ENCODE measurements at places on chromosomes 2 and 18.
A peak's percentile ranks its signal among the peaks of the same experiment; 100 is the strongest.

GRCh38 chr18:31744321-31745067 is 16.2 kb downstream of the SLC25A52 start:
- DNase-seq, result no peak

DNA sequence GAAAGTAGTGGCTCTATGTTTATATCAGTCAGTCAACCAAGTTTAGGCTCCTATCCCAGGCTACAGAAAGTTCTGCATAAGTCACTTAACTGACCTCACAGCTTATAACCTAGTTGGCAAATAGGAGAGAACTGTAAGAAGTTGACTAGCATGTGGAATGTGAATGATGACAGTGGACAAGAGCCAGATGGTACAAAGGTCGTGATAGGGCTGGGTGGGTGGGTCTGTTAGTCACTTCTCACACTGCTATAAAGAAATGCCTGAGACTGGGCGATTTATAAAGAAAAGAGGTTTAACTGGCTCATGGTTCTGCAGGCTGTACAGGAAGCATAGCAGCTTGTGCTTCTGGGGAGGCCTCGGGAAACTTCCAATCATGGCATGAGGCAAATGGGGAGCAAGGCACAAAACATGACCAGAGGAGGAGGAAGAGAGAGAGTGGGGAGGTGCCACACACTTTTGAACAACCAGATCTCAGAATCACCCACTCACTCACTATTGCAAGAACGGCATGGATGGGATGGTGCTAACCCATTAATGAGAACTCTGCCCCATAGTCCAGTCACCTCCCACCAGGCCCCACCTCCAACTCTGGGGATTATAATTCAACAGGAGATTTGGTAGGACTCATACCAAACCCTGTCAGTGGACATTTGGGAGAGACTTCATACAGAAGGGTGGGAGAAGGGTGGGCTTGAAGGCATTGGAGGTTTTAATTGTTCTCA is 68.8 kb downstream of the LTBP1 start:
- DNase-seq, result no peak

- no peak for DNase-seq
Measured at GRCh38 chr2:44351676-44352075, 9.6 kb downstream of the PREPL start.

GRCh38 chr2:118943286-118943685 is 1.3 kb downstream of the MARCO start:
- no peak for DNase-seq

DNA sequence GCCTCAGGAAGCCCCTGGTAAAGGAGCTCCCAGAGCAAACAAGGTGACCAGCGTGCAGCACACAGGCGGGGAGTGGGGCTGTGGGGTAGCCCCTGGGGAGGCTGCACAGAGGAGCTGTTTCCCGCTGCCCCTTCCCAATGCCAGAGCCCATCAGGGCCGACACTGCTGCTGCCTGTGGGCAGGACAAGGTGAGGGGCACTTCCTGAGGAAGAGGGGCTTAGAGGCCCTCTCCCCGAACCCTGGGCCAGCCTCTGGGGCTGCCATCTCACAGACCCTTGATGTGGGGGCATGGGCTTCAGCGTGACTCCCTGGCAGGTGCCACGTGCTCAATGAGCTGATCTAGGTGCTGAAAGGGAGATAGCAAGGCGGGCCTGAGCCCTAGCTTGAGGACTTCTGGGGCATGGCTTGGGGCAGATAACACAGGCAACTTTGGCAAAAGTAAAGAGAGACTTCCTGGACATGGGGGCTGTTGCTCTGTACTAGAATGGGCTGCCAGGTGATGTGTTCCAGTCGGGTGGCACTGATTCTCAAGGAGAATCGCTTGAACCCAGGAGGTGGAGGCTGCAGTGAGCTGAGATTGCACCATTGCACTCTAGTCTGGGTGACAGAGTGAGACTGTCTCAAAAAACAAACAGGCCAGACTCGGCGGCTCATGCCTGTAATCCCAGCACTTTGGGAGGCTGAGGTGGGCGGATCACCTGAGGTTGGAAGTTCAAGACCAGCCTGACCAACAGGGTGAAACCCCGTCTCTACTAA is 9.9 kb upstream of the KLF11 start:
- no peak for DNase-seq

GRCh38 chr2:113175736-113176695 is 2.2 kb downstream of the PSD4 start:
- DNase-seq, result no peak

GRCh38 chr2:190653931-190654330 is 5.0 kb downstream of the NAB1 start:
- DNase-seq, result no peak

DNA sequence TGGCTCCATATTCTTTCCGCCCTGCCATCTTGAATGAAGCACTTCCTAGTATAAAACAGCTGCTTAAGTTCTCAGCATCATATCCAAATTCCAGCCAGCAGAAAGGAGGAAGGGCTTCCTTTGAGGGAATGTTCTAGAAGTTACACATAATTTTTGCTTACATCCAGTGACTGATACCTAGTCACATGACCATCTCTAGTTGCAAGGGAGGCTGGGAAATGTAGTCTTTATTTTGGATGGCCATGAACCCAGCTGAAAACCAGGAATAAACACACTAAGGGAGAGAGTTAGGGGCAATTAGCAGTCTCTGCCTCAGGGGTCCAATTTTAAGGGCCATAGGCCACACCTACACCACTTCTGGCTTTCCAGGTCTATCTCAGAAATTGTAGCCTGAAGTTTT is 57.8 kb upstream of the LMAN1 start:
- no peak for DNase-seq

DNA sequence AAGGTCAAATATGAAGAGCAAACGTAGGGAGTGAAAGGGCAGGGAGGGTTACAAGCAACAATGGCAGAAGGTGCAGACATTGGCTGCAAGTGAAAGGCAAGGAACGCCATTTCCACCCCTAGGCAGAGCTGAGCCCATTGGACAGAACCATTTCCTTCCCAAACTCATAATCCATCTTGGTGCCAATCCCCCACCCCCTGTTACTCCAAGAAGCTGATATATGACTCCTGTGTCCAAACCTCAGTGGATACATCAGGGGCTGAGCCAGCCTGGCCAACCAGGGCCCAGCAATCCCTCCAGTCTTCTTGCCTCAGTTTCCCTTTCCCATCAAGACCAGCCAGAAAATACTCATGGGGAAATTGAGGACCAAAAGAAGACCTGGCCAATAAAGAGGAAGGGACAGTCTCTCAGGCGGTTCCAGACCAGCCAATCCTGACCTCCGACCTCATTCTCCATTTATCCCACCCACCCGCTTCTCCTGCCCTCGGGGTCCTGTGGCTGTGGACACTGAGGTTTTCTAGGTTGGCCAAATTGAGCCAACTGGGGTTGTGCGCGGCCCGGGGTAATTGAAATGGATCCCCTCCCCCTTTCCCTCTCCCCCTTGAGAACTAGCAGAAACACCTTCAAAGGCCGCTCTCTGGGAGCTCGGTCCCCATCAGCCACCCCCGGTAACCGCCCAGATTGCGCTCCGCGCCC is 24.8 kb downstream of the TNS1 start:
- DNase-seq, result no peak

DNA sequence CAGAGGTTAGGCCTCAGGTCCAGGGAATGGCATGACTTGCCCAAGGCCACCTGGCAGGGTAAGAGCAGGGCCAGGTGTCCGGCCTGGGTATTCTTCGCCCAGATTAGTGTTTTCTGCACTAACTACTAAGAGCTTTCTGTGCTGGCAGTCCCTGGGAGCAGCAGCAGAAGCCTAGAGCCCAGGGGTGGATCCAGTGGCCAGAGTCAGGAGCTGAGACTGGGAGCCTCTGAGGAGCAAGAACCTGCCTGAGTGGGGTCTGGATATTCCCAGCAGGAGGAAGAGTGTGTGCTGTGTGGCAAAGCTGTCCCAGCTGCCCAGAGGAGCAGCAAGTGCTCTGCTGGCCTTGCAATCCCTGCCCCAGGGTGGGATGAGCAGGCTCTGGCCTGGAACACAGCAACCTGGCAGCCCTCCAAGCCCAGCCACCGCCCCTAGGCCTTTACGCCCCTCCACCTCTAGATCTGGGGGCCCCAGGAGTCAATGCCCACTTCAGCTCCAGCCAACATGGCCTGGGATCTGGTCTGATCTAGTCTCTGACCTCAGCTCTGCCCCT is 30.7 kb upstream of the GPAT2 start:
- no peak for DNase-seq

DNA sequence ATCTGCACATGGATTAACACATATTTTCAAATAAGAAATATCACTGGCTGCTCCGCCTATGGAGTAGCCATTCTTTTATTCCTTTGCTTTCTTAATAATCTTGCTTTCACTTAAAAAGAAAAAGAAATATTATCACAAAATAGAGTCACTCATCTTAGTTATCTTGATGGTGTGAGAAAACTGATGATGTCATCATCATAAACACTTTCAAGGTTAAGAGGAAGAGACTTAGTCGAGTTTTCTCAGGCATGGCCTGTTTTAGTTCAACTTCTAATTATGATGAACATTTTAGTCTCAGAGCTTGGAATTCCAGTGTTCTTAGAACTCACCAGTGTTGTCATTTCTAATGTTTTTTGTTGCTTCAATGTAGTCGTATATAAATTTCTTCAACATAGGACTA is 506.1 kb downstream of the PTPRM start:
- no peak for DNase-seq

DNA sequence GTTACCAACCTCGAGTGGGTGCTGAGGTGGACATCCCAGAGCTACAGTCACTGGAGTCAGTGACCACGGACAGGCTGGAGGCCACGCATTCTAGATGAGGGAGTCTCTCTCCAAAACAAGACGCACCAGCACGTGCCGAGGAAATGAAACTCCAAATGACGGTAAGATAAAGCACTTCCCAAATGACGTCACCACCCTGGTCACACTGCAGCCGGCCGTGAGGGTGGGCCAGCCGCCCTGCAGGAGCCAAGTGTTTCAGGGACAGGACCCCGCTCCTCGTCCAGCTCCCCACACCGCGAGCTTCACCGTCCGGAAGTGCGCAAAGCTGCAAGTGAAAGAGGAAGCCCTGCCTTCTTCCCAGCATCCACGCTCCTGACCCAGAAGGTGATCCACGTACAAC is 99.4 kb downstream of the ZNF516 start:
- DNase-seq, result no peak

DNA sequence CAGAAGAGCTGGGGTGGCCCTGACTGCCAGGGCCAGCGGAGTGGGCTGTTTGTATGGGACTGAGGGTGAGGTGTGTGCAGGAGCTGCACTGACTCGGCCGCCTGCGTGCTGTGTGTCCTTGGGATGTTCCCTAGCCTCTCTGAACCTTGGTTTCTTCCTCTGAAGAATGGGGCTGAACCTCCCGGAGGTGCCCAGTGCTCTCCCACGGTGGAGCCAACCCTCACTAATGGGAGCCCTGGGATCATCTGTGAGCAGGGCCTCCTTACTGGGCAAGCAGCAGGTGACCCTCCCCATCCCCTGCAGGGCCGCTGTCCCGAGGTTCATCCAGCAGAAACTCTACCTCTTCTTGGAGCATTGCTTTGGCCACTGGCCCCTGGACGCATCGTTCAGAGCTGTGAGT is 11.7 kb upstream of the CCDC74A start:
- DNase-seq, result no peak

GRCh38 chr2:96191937-96192670 is 16.5 kb downstream of the STARD7 start:
- DNase-seq, result no peak

DNA sequence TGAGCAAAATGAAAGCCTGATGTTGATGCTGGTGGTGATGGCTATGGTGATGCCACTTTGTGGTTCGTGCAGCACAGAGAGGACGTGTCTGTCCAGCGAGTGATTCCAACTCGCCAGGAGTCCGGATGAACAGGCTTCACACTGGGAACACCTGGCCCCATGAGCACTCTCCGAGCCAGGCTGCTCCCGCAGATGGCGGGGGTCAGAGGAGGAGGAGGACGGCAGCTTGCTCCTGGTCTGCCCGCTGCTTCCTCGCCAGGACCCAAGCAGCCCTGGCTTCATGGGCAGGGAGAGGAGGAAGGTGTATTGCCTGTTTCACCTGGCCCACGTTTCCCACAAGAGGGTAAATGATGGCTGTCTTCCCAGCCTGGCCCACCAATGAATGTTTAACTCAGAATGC is 121.6 kb downstream of the MTCL1 start:
- no peak for DNase-seq

DNA sequence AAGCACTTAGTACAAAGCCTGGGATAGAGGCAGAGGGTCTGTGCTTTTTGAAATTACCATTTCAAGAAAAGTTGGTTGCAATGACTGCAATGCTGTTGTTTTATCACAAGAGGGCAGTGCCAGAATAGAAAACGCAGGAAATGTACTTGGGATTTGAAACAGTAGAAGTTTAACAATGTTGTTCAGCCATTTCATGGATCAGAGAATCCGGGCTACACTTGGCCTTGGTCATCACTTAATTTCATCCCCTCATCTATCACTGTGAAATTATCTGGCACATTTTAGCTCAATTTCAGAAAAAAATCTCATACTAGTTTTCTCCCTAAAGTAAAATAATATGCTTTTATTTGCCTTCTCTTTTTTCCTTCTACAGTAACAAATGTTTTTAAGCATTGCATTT is 70.8 kb downstream of the RAPGEF4 start:
- peak; percentile 45 for DNase-seq

GRCh38 chr18:67728364-67728763 is 211.8 kb upstream of the DSEL start:
- DNase-seq, result no peak

- no peak for DNase-seq
Measured at GRCh38 chr2:65710356-65710755, 278.0 kb upstream of the SPRED2 start.

DNA sequence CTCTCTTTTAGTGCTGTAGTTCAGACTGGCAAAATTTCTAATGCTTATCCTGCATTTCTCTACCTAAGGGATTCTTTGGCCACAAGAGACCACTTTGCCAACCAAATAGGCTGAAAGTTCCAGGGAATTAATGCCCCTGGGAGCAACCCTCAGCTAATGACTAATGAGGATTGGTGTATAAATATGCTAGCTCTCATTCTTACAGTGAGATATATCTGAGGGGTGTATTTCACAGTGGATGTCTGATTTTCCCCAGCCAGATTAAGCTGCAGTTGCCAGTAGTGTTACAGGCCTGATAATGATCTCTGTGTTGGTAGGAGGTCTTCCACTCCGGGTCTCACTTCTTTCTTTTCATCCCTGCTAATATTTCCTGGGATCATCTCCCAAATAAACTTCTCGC is 90.4 kb downstream of the GULP1 start:
- DNase-seq, result no peak

DNA sequence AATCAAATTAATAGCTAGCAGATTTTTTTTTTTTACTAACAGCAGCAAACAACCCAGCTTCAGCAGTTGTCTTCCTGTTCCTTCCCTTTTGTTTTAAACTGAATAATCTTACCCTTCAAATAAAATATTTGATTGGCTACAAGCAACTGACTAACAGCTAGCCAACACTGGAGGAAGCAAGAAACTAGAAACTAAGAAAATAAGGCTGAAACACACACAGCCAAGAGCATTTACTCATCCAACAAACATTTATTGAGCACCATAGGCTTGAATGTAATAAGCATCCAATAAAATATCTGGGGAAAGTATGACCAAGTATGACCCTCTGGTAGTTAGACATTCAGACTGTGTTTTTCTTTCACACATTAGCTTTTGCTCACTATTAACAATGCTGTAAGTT is 189.2 kb downstream of the CD226 start:
- no peak for DNase-seq

- no peak for DNase-seq
Measured at GRCh38 chr2:28681158-28681571, 70.5 kb upstream of the PPP1CB start.
